Nasal cavity respiratory epithelium epithelial cell of viscerocranial mucosa (primary cell): ENCODE measurements at places on chromosomes 1 and 21. TPM values are rescaled to one million over a fixed set of nuclear protein-coding genes. Genes with fewer than 3 reads are reported as not detected.

Gene CELA2A
- total RNA-seq, result not detected in 2 replicates

Gene TNFRSF25
- 11.3 and 20.5 TPM in 2 replicates for total RNA-seq

Gene PALMD
- total RNA-seq, result 1.7 and 15.5 TPM in 2 replicates

Gene CRP
- not detected in 2 replicates for total RNA-seq

Gene DMBX1
- under 0.01 TPM in 1 of 2 replicates, not detected in the other for total RNA-seq

Gene TMEM240
- total RNA-seq, result 0.34 and 0.71 TPM in 2 replicates

Gene ZBTB21
- 14.4 and 14.6 TPM in 2 replicates for total RNA-seq

Gene AKNAD1
- 0.68 TPM in 1 of 2 replicates, not detected in the other for total RNA-seq

Gene KRTAP13-2
- total RNA-seq, result not detected in 2 replicates

Gene OLIG2
- not detected in 2 replicates for total RNA-seq

Gene ZSWIM5
- total RNA-seq, result under 0.01 and 0.14 TPM in 2 replicates

Gene CRYBG2
- total RNA-seq, result 52.6 and 55.7 TPM in 2 replicates

Gene ZNF697
- 8.5 and 12.6 TPM in 2 replicates for total RNA-seq

Gene ZNF593OS
- not detected in 2 replicates for total RNA-seq

Gene FCN3
- 0.21 TPM in 1 of 2 replicates, not detected in the other for total RNA-seq

Gene OR2M2
- total RNA-seq, result not detected in 2 replicates

Gene DNALI1
- total RNA-seq, result under 0.01 and 0.43 TPM in 2 replicates

Gene HES3
- total RNA-seq, result not detected in 2 replicates

Gene KRTAP11-1
- total RNA-seq, result not detected in 2 replicates

Gene CYP4B1
- under 0.01 and 9.0 TPM in 2 replicates for total RNA-seq

Gene SPRR3
- total RNA-seq, result 67.3 and 122 TPM in 2 replicates

Gene KCNJ10
- not detected in 2 replicates for total RNA-seq

Gene RNF186
- total RNA-seq, result not detected in 2 replicates

Gene HEYL
- total RNA-seq, result under 0.01 TPM in 1 of 2 replicates, not detected in the other

Gene BCL2L15
- total RNA-seq, result under 0.01 and 2.9 TPM in 2 replicates

Gene CD1E
- not detected in 2 replicates for total RNA-seq
